Activated naive CD4-positive, alpha-beta T cell treated with anti-CD3 and anti-CD28 coated beads, Interleukin-2, amount 50 U/mL, for 16 hours (primary cell): ENCODE measurements at places on chromosomes 4 and X.

- DNase-seq = no peak
These were observed 12.8 kb upstream of the SCARB2 start for GRCh38 chr4:76226418-76226817.

DNA sequence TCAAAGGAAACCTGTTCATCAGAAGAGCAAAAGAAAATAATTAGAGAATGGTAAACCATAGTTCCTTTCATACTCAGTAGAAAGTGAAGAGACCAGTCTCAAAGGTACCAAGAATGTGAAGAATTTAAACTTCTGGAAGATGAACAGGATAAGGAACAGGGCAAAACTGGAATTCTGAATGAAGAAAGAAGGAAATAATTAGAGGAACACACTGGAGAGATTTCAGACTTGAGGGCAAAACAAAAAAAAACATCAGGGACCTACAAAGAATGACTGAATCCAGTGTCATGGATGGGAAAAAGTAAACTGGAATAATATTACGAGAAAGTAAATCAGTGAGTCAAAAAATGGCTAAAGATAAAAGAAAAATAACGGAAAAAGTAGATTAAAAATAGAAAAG is 245.6 kb upstream of the NEIL3 start:
- no peak for DNase-seq

GRCh38 chrX:65034668-65035445 is 58.6 kb upstream of the ZC4H2 start:
- DNase-seq = peak; percentile 83

DNA sequence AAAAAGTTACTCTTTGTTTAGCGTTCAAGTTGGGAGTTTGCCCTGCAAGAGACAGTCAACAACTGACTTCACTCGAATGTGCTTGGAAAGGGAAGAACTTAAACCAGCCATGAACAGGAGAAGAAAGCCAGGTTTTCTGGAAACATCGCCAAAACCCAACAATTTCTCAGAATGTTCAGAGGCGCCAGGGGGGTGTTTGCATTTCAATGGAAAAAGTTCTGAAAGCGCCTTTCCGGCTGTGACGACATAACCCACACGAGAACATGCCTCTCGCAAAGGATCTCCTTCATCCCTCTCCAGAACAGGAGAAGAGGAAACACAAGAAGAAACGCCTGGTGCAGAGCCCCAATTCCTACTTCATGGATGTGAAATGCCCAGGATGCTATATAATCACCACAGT is 78.1 kb upstream of the ADGRA3 start:
- no peak for DNase-seq

GRCh38 chrX:63281465-63281864 is 69.7 kb downstream of the SPIN4 start:
- DNase-seq = no peak

GRCh38 chrX:81202456-81202819 is 536 bp downstream of the SH3BGRL start:
- no peak for DNase-seq

DNA sequence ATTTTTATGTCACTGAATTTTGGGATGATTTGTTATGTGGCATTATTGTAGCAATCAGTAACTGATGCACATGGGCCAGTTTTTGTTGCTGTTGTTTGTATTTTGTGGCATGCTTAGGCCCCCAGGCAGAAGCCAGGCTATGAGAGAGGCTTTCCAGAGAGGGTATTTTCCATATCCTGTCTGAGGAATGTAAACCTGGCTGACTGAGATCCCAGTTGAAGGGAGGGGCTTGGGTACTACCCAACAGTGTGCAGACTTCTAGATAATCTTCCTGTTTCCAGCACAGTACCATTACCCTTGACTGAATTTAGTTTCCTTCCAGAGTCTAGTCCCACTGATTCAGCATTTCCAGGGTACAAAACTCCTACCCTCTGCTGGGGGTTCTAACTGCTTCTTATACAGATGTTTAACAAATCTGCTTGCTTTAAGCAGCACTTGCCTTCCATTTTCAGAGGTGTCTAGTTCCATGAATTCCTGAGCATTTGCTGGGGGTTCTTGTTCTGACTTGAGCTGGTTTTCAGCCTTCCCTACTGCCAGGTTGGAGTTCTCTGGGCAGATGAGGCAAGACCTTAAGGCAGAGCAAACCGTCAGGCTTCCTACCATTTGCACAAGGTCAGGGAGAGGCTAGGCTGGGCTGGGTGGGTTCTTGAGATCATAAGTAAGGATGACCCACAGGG is 104.7 kb upstream of the EGFL6 start:
- no peak for DNase-seq

GRCh38 chrX:3598709-3599108 is 114.7 kb downstream of the PRKX start:
- no peak for DNase-seq

DNA sequence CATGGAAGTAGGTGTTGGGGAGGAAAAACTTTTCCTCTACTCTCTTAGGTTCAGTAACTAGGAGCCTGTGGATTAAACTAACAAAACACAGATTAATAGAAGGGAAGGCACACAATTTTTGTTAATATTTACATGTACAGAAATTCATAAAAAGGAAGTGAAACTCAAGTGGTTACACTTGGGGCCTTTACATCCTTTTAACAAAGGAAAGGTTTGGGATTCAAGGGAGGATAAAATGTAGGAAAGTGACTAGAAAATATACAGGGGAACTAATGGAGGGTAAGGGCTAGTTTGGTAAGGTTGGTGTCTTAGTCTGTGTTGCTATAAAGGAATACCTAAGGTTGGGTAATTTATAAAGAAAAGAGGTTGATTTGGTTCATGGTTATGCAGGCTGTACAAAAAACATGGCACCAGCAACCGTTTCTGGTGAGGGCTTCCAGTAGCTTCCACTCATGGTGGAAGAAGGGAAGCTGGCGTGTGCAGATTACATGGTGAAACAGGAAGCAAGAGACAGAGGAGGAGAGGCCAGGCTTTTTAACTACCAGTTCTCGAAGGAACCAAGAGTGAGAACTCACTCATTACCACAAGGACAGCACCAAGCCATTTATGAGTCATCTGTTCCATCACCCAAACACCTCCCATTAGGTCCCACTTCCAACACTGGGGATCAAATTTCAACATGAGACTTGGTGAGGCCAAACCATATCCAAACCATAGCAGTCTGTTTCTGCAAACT is 124.4 kb downstream of the CHRDL1 start:
- DNase-seq = no peak

DNA sequence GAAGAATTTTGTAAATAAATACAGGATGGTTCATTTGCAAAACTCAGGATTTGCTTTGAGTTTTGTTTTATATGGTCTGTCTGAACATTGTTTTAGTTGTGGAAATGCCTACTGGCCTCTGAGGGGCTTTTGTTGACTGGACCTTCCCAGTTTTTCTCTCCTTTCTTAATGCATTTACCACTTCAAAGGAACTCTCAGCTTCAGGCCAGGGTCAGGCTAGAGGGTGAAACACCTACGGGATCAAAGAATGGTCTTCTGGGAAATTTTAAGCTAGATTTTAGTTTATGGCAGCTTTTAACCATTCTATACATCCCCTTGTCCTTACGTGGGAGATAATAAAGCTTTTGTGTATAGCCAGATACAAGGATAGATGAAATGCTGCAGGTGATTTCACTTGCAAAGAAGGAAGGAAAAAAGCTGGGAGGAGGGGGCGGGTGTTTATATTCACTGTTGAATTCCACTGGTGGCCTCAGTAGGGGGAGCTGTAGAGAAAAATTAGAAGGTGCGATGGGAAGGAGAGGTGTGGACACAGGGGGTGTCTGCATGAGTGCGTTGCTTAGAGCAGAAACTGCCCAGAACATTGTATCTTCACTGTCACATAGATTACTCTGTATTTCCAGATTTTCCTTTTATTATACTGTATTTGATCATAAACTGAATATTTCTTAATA is 151.8 kb downstream of the TSPAN5 start:
- no peak for DNase-seq

DNA sequence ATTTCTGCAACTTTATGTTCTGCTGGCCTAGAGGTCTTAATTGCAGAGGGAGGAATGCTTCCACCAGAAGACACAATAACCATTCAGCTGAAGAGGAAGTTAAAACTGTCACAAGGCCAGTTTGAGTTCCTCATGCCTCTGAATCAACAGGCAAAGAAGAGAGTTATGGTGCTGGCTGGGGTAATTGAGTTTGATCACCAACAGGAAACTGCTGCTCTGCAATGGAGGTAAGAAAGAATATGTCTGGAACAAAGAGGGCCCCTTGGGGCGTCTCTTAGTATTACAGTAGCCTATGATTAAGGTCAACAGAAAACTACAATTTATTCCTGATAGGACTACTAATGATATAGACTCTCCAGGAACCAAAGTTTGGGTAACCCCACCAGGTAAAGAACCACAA is 744.0 kb downstream of the FSTL5 start:
- no peak for DNase-seq

DNA sequence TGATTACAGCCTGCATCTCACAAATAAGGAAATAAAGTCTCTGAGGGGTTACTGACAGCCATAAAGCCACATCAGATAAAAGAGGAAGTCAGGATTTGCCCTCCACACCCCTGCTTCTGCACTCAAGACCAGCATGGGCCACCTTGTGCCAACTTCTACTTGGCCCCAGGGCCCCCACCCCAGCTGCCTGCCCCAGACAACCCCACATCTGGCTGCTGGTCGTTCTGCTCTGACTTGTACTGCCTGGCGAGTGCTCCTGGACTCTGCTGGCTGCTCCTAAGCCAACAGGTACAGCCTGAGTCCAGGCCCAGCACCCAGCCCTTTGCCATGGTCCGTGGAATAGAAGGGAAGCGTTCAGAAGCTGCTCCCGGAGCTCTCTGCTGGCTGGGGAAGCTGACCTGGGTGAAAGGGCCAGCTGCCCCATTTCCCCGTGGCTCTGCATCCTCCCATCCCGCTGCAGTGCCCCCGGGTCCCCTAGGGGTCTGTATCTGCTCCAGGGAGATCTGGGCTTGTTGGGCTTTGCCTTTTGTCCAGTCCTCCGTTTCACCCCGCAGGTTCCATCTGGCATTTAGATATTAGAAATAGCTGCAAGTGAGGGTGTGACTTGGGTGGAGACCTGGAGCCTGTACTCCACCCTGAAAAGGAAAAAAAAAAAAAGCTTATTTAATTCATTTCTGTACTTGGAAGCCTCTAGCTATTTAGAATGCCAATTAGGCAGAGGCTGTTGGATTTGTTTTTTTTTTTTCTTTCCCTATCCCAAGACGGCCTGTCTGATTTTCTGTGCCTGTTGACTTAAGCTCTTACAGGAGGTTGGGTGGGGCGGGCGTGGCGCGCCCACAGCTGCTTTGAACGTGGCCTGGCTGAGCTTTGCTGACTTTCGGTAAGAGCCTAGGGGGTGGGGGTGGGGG is 194.7 kb downstream of the PTTG2 start:
- peak; percentile 23 for DNase-seq

DNA sequence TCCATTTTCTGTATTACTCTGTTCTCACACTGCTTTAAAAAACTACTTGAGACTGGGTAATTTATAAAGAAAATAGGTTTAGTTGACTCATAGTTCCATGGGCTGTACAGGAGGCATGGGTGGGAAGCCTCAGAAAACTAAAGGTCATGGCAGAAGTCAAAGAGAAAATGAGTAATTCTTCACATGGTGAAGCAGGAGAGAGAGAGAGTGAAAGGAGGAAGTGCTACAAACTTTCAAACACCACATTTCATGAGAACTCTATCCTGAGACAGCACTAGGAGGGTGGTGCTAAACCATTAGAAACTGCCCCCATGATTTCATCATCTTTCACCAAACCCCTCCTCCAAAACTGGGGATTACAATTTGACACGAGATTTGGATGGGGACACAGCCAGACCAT is 108.0 kb upstream of the PBDC1 start:
- no peak for DNase-seq

- no peak for DNase-seq
These were observed at the start of gene PLS3 for GRCh38 chrX:115560978-115561604. Gene PLS3 (plus strand): TSS chrX:115561174. CDS start chrX:115610251, 49,077 bp downstream.

GRCh38 chrX:153981771-153982533 is 9.4 kb downstream of the TMEM187 start:
- DNase-seq = no peak

DNA sequence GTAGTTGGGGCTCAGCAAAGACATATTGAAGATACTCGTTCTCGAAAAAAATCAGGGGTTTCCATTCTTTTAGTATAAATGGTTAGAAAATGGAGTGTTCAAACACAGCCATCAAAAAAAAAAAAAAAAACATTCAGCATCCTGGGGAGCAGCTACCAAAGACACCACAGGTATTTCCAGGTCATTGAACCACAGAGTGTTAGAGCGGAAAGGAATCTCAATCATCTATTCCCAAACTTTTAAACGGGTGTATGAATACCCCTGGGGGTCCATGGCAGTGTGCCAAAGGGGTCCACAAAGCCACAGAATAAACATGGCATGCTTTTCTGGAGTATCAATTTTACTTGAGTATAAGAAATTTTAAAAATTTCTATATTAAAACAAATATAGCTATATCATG is 6.9 kb upstream of the FGF16 start:
- DNase-seq = no peak

DNA sequence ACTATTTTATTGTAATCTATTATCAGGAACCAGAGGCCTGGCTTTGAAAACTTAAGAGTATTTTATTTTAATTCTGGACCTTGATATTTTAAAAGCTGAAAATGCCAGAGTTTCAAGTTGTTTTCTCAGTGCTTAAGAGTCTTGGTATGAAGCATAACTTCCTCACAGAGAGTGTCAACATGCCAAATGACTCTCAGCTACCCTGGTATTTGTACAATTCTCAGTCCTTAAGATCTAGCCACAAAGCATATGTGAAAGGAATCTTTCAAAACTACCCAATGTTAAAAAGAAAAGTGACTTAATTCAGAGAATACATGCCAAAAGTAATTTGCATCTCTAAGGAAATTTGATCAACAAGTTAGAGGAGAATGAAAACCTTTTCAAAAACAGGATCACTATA is 171.9 kb downstream of the DKK2 start:
- no peak for DNase-seq
